ENCODE measurements at places on chromosomes 4 and X. TPM values are rescaled to one million over a fixed set of nuclear protein-coding genes. Genes with fewer than 3 reads are reported as not detected.

Gene CLDN34
- total RNA-seq, result not detected

Gene GATA1
- not detected for total RNA-seq

Gene IQSEC2
- 11.1 TPM for total RNA-seq

Gene TMSB15A
- total RNA-seq, result not detected

Gene UGT2B11
- not detected for total RNA-seq

Gene CORIN
- 0.16 TPM for total RNA-seq

Gene AR
- not detected for total RNA-seq

Gene CCDC110
- not detected for total RNA-seq

Gene ANXA10
- total RNA-seq, result not detected

Gene DIAPH2
- total RNA-seq, result 7.8 TPM

Gene MAGEB17
- not detected for total RNA-seq

Gene NHSL2
- under 0.01 TPM for total RNA-seq

Gene CCSER1
- total RNA-seq, result 0.39 TPM

Gene DGKK
- not detected for total RNA-seq

Gene GPR82
- not detected for total RNA-seq

Gene PAGE1
- total RNA-seq, result not detected

Gene FANCB
- total RNA-seq, result 2.3 TPM

Gene COL4A6
- total RNA-seq, result 27.5 TPM

Gene LAMTOR3
- 32.3 TPM for total RNA-seq

Gene DKK2
- not detected for total RNA-seq

Gene CTAG1B
- not detected for total RNA-seq

Gene SMIM31
- total RNA-seq, result not detected

Gene STEEP1
- 22.4 TPM for total RNA-seq
